ENCODE measurements at places on chromosomes 1 and 21.

DNA sequence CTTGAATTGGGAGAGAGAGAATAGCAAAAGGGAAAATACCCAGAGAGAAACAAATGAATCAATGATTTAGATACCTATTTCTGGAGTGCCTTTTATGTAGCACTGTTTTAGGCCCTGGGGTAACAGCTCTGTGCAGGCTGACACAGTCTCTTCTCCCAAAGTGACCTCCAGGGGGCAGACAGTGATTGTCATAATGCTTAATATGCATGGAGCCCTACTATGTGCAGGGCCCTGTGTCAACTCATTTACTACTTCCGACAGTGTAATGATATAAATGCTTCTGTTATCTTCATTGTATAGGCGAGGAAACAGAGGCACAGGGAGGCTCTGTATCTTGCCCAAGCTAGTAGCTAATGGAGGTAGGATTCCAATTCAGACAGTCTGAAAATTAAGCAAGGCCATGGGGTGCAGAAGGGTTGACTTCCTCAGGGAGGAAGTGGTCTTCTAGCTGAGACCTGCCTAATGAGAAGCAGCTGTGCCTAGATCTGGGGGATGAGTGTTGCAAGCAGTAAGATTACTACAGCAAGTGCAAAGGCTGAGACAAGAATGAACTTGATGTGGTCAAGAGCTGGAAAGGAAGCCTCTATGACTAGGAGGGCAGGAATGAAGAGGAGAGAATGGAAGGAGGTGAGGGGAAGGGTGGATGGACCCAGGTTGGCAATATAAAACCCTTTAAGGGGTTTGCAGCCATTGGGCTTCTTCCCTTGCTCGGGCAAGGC is 16.2 kb upstream of the SERINC2 start:
- DNase-seq = no peak

GRCh38 chr1:41758904-41759548 is 159.7 kb downstream of the HIVEP3 start:
- DNase-seq = no peak

GRCh38 chr21:43599728-43600127 is 59.6 kb downstream of the HSF2BP start:
- DNase-seq = no peak

GRCh38 chr1:33524586-33524985 is 52.1 kb downstream of the ZSCAN20 start:
- DNase-seq = no peak

DNA sequence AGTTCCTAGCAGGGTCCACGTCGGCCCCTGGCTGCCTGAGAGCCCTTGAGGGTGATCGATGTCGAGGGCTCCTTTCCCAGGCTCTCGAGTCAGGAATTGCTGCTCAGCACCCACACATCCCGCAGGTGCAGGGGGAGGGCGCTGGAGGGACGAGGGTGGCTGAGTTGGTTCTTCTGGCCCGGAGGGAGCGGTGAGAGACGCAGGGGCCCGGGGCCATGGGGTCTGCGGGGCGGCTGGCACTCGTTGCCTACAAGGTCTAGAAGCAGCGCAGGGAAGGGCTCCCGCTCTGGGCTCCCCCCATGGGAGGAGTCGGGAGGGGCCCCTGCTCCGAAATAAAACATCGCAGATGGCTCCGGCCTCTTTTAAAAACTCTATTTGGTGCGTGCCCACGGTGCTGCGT is 18.2 kb downstream of the PANK4 start:
- no peak for DNase-seq

- no peak for DNase-seq
These were observed 2.4 kb downstream of the ID3 start for GRCh38 chr1:23556635-23557470.

- no peak for DNase-seq
These were observed 43.2 kb downstream of the NEK2 start for GRCh38 chr1:211632117-211632807.

- no peak for DNase-seq
These were observed 6.5 kb downstream of the KRTCAP2 start for GRCh38 chr1:155166471-155167165.

- no peak for DNase-seq
These were observed 773 bp downstream of the RABIF start for GRCh38 chr1:202888221-202888530.

DNA sequence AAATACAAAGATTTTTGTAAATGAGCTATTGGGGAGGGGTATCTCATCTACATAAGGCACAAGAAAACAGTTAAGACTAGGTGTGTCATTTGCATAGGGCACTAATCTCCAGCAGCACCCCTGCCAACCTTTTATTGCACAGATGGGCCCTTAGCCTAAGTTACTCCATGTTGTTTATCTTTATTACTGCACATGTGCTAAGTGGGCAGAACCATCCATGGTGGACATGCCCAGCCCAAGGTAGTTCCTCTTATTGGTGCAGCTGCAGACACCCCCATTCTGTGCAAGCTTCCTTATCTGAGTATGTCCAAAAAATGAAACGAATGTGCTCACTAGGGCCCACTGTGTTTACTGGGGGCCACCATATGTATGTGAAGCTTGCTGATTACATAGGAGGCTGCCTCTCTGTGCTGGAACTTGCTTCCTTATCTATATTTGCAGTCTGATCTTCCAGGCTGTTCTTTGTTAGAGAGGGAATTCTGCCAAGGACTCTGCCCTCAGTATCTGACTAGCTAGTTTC is 77.3 kb upstream of the NEK7 start:
- DNase-seq = no peak

- no peak for DNase-seq
These were observed 17.7 kb downstream of the TEX38 start for GRCh38 chr1:46689356-46689755.

Data from stimulated activated CD8-positive, alpha-beta memory T cell treated with anti-CD3 and anti-CD28 coated beads, Interleukin-4, amount 100 ng/mL, for 1 hour (primary cell).